ENCODE measurements at places on chromosomes 5 and 9.

DNA sequence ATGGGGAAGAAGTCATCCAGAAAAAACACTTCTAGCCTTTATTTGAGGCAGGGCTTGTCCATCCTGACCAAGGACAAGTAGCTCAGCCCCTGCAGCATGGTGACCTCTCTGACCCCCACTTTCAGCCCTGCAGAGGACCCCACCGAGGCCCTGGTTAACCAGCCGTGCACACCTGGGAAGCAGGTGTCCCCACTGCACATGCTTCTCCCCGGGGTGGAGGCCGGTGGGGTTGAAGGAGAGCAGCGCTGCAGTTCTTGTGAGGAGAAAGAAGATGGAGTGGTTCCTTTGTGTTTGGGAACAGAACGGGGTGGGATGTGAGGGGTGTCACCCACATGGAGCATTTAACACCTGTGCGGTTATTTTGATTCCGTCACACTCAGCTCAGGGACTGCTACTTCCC lies 21.1 kb upstream of the ZBTB34 start:
- H3K27ac ChIP-seq = no peak overlapping the region
- peaks cover 3% of the 10 kb centered on the region for H3K4me1 ChIP-seq

DNA sequence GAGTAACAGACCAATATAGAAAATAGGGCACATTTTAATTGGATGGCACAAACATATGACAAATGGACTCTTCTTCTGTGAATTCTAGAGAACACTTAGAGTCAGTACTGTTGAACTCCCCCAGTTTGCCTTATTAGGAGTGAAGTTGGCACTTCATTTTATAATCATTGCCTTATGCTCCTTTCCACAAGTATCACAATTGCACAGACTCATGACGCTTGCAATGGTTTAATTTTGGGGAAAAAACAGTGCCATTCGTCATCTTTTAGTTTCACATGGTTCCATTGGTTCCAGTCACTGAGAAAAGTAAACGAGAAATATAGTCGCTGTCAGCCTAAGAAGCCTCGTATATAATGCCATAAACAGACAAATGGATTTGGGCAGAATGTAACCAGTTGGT lies 71.2 kb downstream of the LURAP1L start:
- H3K36me3 ChIP-seq = no peaks in the 10 kb centered on the region
- H3K4me1 ChIP-seq = no peaks in the 10 kb centered on the region
- no peak overlapping the region for H3K27ac ChIP-seq
- H3K4me3 ChIP-seq = no peak overlapping the region

DNA sequence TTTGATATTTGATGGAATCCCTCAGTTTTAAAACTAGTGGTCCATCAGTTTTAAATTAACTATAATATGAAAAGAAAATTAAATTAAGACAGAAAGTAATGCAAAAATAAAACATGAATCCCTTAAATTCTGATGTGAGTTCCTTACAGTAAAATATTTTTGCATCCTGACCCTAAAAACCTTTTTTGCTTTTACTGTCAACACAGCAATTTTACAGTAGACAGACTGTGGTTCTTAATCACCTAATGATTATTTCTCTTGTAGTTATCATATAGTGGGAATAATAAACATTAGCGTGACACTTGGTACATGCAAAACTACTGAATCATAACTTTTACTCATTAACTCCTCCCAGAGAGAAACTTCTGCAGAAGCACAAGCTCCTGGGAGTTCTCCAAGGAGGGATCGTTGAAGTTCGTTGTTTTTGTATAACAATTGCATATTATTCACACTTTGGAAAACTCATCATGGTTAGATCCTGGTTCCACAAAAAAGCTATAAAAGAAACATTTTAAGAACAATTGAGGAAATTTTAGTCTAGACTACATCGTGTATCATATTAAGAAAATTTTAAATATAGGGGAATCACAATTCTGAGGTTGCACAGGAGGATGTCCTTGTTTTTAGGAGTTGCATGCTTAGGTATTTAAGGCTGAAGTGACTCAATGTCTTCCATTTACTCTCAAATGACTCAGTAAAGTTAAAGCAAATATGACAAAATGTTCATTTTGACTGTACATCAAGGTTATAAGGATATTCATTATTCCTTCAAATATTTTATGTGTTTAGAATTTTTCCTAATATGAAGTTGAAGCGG lies 88.2 kb upstream of the NIPAL4 start:
- no peaks in the 10 kb centered on the region for H3K4me1 ChIP-seq
- H3K27me3 ChIP-seq = no peaks in the 10 kb centered on the region
- peaks cover 97% of the 10 kb centered on the region for H3K36me3 ChIP-seq
- H3K27ac ChIP-seq = no peak overlapping the region
- H3K4me3 ChIP-seq = no peak overlapping the region

GRCh38 chr9:21141427-21141882 lies at the start of gene IFNW1:
TSS of gene IFNW1 (minus strand) at chr9:21141832. CDS start at chr9:21141570, 262 bp downstream.
- no peak for DNase-seq
- no peak within 1 kb of the TSS for H3K27ac ChIP-seq
- H3K4me1 ChIP-seq = peaks cover 7% of the 10 kb centered on the region
- H3K36me3 ChIP-seq = no peaks in the 10 kb centered on the region
- no peaks in the 10 kb centered on the region for H3K27me3 ChIP-seq

DNA sequence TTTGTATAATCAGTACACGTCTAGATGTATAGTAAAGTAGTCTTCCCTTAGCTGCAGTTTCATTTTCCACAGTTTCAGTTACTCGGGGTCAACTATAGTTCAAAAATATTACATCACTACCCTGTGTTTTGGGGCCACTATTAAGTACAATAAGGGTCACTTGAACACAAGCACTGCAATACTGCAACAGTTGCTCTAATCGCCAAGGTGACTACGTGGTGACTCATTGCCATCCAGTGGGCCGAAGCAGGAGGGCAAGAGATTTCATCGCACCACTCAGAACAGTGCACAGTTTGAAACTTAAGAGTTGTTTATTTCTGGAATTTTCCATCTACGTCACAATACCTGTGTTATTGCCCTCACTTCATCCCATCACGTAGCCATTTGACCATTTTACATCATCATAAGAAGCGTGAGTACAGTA lies at the start of gene ARL14EPL:
Gene ARL14EPL (plus strand): TSS at position 379 of the 424 bp plus-strand sequence. CDS start 18,994 bp downstream, outside the sequence.
- DNase-seq = no peak
- no peak within 1 kb of the TSS for H3K4me3 ChIP-seq
- H3K27ac ChIP-seq = no peak within 1 kb of the TSS

DNA sequence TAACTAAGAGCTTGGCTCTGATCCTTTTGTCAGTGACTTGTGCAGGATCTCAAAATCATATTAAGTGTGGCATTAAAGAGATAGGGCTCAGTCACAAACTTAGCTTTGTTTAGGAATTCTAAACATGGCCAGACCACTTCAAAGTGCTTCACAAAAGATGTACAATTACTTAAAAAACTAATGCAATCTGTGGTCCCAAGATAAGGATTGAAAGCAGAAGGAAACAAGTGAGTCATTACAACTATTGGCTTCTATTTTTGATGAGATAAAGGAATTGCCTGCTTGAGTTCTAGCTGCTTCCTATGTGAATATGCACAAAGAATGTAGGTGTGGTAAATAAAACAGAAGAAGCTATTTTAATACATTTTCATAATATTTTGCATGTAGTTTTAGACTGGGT lies 44.9 kb upstream of the SLC12A2 start:
- H3K36me3 ChIP-seq = no peaks in the 10 kb centered on the region
- no peak overlapping the region for H3K27ac ChIP-seq
- H3K4me3 ChIP-seq = no peak overlapping the region

DNA sequence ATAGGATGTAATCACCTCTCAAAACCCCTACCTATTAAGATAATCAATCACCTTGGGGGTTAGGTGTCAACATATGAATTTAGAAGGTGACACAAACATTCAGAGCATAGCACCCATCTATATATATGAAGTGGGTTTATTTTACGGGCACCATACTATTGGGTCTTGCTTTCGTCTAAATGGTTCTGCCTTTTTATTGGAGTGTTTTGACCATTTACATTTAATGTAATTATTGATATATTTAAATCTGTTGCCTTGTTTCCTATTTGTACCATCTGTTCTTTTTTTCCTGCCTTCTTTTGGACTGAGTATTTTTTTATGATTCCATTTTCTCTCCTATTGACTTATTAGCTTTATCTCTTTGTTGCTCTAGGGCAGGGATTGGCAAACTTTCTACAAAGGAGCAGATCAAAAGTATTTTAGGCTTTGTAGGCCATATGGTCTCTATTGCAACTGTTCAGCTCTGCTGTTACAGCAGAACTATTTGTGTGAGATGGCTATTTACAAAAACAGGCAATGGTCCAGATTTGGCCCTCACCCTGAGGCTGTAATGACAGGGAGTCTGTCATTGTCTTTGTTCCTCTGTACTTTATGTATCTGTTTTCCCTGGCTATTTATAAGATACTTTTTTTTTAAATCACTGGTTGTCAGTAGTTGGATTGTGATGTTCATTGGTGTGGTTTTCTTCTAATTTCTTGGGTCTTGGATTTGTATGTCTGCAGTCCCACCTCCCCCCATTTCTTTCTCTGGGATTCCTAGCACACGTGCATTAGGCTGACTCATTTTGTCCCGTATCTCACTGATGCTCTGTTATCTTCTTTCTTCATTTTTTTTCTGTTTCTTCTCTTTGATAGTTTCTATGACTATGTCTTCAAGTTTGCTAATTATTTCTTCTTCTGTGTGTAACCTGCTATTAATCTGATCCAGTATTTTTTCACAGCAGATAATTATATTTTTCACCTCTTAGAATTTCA lies 127.1 kb downstream of the DAB2IP start:
- H3K4me3 ChIP-seq = no peak overlapping the region
- DNase-seq = no peak
- peaks cover 6% of the 10 kb centered on the region for H3K4me1 ChIP-seq
- no peak overlapping the region for H3K27ac ChIP-seq

DNA sequence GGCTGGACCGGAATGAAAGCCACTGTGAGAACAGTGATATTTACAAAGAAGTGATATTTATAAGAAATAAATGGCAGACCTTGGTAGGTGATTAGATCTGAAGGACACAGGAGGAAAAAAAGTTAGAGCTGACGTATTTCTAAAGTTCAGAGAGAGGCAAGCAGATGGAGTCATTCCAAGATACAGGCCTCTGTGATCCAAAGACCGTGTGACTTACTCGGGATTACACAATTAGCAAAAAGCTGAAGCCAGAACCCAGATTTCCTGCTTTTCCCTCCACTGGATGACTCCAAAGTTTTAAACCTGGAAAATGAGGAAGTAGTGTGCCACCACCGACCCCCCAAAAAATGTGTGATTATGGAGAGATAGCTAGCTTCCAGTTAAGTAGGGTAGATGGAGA lies 3.1 kb upstream of the DOCK8 start:
- no peak for DNase-seq
- H3K27me3 ChIP-seq = no peaks in the 10 kb centered on the region
- no peak overlapping the region for H3K4me3 ChIP-seq
- H3K36me3 ChIP-seq = no peaks in the 10 kb centered on the region

DNA sequence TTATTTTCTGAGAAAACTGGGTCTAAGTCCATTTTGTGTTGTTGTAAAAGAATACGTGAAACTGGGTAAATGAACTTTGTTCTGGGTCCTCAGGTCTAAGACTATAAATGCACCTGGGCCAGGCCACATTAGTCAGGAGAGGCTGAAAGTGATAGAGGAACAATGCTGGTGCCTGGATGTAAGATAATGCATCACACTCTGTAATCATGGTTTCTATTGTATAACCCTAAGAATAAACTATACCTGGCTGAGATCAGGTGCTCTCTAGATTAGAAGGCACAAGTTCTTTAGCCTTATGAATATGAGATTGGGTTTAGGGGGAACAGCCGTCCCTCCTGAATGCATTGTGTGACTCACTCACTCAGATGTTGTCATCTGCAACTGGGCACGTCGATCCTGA lies 675.5 kb downstream of the HTR1A start:
- no peaks in the 10 kb centered on the region for H3K4me1 ChIP-seq
- no peak overlapping the region for H3K4me3 ChIP-seq
- no peaks in the 10 kb centered on the region for H3K36me3 ChIP-seq
- no peak overlapping the region for H3K27ac ChIP-seq

DNA sequence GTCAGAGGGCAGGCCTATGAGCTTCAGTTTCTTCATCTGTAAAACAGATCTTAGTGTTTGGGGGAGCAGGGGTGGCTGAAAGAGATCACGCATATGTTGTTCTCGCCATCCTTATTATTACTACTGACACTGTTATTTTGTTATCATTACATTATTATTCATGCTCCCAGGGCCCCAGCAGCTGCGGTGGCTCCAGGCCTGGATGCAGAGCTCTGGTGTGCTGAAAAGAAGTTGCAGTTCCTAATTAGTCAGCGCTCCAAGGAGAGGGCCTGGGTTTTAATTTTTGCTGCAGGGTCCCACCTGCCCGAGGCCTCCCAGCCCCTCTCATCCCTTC lies 19.5 kb downstream of the CXXC5 start:
- no peaks in the 10 kb centered on the region for H3K36me3 ChIP-seq
- DNase-seq = no peak
- peaks cover 61% of the 10 kb centered on the region for H3K4me1 ChIP-seq
- H3K27ac ChIP-seq = no peak overlapping the region
- peak overlapping the region; percentile 60 for H3K4me3 ChIP-seq
- H3K27me3 ChIP-seq = no peaks in the 10 kb centered on the region

DNA sequence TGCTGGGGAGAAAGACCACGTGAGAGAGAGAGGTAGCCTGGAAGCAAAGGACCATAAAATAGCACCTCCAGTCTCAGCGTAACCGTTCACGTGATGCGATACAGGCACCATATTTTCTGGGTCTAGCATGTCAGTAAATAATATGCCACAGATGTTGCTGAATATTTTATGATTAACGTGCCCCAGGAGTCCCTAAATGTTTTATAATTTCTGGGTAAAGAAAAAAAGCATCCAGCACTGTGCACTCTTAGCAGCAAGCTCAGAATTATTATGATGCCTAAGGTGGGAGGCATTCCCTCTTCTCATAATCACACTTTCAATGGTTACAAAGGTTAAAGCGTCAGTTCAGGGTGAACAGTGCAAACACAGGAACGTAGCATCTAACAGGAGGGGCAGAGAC lies 121.8 kb downstream of the CAVIN4 start:
- H3K4me1 ChIP-seq = no peaks in the 10 kb centered on the region
- no peak overlapping the region for H3K27ac ChIP-seq
- no peaks in the 10 kb centered on the region for H3K36me3 ChIP-seq
- no peak for DNase-seq

Measured in CD4-positive, alpha-beta T cell (primary cell).